ENCODE measurements at places on chromosomes 4 and X.

DNA sequence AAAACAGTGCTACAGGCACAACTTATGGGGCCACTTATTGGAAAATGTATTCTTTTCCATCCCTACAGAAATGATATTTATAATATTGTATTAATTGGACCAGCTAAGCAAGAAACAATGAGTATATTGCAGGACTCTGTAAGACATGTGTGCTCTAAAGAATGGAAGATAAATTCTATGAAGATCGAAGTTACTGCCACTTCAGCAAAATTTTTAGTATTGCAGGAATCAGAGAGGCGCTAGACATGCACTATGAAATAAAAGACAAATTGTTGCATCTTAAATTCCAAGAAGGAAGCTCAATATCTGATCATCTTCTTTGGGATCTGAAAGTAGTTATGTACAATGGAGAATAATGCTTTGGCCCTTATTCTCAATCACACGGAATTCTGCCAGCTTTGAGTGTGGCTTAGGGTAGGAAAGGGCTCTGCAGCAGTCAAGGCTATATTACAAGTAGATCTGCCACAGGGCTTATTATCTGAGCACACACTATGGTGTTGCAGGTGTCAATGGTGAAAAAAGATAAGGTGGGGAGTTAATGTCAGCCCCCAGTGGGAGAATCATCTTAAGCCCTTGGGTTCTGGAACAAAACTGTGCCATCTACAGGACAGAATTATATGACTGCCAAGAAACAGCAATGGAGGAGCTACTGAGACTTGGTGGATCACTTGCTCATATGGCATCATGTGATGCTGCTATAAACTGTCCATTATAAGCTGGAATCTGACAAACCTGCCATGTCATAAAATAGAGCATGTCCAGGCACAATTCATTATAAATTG is 334.0 kb upstream of the NDST3 start:
- DNase-seq = no peak

DNA sequence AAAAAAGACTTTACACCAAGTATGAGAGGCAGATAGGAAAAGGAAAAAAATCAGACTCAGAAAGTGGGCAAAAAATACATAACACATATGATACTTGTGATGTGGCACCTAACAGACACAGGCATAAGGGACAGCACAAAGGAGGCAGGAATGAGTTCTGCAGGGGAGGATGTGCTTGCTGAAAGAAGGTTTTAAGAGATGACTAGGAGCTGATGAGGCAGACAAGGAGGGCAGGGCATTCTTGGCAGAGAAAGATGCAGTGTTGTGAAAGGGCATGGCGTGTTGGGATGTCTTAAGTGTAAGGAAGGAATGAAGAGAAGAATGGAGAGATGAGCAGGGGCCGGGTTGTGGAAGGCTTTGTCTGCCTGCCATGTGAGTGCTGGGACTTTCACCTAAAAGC is 49.7 kb upstream of the TMEM154 start:
- no peak for DNase-seq

GRCh38 chrX:41889317-41890025 is 33.9 kb downstream of the CASK start:
- no peak for DNase-seq

- no peak for DNase-seq
Observed at GRCh38 chr4:145546175-145546915, 64.7 kb downstream of the SMAD1 start.

DNA sequence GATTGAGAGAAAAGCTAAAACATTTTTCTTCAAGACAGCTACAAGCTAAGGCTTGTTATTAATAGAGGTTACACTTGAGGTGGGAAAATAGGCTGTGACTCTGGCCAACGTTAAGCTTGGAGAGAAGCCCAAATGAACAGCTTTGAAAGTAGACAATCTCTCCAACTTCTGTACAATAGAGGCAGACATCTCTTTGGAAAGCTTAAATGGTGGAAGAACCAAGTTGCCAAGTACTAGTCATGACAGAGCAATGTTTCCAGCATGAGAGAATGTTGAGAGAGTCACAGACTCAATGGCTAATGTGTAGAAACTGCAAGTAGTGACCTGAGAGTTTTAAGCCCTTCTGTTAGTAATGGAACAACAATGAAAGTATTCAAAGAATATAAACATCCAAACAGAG is 298.1 kb downstream of the INPP4B start:
- DNase-seq = no peak

- DNase-seq = no peak
Observed at GRCh38 chr4:63528256-63528991, 880.8 kb downstream of the TECRL start.

GRCh38 chrX:31213941-31214340 is 142.1 kb upstream of the FTHL17 start:
- DNase-seq = no peak

DNA sequence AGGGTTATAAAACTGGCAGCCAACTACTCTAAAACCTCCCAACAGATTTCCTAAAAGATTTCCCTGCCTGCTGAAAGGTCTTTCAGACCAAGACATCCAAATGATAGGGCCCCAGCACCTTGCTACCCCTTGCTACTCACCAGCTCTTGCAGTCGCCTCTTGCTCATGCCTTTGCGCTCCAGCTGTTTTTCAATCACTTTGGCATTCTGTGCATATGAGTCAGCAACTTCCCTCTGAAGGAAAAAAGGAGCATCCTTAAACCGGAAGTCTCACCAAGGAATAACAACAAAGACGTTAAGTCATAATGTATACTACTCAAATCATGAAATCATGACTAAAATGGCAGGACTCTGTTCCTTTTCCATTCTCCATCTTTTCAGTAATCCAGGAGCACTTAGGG is 24.0 kb downstream of the STEEP1 start:
- DNase-seq = no peak

DNA sequence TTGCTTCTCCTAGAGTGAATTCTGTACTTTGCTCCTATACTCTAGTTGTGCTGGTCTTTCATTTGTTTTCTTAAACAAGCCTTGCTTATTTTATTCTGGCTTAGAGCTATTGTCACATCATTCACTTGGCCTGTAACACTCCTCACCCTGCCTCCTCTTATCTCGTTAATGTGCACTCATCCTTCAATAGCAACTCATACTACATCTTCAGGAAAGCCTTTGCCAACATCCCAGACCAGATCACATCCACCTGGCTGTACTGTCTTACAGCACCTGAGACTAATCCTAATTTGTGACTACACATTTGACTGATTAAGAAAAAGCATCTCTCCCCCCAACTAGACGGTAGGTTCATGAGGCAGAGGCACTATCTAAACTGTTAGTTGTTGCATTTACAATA is 80.8 kb downstream of the SLC7A11 start:
- no peak for DNase-seq

- no peak for DNase-seq
Observed at GRCh38 chrX:63529961-63530360, 178.8 kb upstream of the SPIN4 start.

- no peak for DNase-seq
Observed at GRCh38 chr4:98204236-98204553, 57.0 kb upstream of the RAP1GDS1 start.

GRCh38 chr4:77399831-77400230 is 205.8 kb upstream of the CXCL13 start:
- no peak for DNase-seq

- no peak for DNase-seq
Observed at GRCh38 chr4:145618210-145618931, 814 bp upstream of the MMAA start.

GRCh38 chrX:79400623-79401022 is 33.5 kb upstream of the ITM2A start:
- DNase-seq = no peak

DNA sequence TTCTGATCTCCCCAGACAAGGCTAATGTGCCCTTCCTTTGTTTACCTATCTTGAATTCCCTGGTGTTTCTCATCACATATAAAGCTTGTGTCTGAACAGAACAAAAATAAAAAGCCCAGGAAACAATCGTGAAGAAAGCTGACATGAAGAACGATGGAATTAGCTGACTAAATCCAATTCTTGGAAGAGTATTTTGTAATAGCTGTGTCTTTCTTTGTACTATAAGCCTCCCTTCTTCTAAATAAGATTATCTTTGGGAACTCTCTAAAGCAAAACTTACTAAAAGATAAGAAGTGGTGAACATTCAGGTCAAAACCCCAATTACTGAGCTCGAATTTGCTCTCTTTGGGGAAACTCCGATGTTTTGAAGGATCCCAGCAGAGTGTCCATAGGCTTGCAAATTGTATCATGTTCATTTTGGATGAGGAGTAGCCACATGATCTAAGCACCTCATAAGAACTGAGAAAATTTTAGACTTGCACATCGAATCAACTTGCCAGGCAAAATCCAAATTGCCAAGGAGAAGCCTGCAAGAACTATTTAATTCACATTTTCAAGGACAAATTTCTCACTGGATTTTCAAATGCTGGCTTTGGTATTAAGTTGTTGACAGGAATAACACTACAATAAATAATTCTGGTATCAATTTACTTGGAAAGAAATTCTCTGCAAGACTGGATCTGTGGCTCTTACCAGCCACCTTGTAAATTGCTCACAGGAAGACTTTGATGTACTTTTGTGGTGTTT is 106.2 kb downstream of the LNX1 start:
- no peak for DNase-seq
